NCI-H526 (cell line): ENCODE measurements at places on chromosomes 3 and 15.

DNA sequence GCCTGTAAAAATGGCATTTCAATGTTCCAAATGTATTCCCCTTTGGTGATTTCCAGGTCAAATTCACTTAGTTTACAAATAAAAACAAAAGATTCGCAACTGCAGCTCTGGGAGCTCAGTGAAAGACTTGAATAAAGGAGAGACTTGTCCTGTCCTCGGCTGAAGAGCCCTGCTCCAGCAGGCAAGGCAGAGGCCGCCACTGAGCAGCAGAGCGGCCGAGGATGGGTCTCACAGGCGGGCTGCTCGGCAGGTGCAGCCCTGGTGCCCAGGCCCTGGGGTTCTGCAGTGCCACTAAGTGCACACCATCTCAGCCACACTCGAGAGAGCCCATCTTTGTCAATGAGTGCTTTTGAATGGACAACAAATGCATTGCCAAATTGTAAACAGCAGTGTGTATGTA is 856.2 kb downstream of the AGBL1 start:
- DNase-seq = peak; percentile 3

DNA sequence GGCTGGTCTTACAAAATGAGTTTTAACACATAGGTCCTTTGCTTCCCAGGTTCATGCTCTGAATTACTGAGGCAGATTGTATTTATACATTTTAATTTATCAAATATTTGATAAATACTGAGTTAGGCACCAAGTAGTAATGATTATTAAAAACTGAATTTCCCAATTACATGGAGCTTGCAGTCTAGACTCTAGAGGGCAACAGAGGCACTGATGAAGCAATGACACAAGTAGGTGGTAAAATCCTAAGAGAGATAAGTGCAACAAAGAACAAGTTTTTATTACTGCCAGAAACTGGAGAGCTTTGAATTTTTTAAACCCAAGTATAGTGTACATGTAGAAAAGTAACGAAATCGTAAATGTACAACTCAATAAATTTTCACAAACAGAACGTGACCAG is 406.2 kb upstream of the RARB start:
- DNase-seq = peak; percentile 6

DNA sequence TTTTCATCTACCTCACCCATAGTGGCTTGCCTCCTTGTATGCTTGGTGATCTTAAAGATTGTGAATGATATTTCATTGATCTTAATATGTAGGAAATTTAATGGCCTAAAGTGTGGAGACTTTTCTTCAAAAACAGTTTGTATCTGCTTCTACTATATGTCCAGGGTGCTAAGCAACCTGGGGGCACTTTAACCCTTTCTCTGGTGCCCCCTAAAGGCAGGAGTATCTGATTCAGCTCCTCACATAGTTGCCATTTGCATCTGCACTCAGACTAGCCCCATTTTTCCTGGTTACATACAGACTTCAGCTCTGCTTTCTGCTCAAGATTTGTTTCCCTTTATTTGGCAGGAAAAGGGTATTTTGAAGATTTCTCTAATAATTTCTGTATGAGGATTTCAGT is 5.2 kb upstream of the PFN2 start:
- no peak for DNase-seq

DNA sequence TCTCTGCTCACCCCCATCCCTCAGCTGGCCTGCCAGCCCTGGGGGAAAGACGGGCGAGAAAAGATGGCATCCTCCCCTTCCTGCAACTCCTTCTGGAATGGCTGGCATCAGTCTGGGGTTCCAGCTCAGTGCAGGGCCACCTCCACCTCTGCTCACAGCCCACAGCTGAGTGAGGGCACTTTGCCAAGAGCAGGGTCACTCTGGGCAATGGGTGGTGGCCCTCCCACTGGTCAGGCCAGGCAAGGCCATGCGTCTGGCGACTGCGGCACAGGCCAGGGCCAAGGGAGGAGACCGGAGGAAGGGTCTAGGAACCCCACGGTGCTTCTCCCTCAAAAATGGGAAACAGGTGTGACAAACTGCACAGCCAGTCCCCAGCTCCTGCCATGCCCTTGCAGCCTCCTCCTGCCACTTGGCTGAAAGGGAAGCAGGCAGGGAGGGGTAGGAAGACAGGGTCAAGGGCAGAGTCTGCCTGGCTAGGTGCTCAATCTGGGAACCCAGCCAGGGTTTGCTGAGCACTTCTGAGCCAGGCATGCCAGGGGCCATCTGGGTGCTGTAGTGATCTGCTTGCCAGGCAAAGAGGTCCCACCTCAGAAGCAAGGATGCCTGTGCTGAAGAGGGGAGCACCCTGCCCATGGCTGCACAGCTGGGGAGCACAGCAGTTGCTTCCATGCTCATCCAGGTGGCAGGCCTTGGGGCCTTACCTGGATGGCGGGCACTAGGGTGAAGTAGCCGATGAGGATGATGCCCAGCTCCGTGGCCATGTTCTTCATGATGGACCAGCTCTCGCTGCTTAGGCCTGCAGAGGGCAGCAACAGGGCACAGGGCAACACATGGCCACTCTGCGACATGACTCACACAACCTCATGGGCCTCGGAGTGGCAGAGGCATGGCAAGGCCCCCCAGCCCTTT is 41.2 kb downstream of the PTPN23 start:
- no peak for DNase-seq

DNA sequence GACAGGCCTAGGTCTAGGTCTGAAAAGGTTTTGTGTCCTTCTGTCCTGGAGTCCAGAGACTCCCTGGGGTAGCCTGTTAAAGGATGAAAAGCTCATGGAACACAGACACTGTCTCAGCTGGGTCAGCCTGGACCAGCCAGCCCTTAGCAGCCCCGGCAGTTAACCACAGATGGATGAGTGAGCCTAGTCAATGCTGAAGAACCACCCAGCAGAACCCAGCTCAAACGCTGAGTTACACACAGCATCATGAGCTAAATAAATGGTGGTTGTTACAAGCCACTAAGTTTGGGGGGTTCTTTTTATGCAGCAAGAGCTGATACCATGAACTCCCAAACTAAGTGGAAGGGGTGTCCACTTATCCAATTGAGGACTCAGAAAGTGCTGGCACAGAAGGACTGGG is 472.8 kb upstream of the PROK2 start:
- no peak for DNase-seq

DNA sequence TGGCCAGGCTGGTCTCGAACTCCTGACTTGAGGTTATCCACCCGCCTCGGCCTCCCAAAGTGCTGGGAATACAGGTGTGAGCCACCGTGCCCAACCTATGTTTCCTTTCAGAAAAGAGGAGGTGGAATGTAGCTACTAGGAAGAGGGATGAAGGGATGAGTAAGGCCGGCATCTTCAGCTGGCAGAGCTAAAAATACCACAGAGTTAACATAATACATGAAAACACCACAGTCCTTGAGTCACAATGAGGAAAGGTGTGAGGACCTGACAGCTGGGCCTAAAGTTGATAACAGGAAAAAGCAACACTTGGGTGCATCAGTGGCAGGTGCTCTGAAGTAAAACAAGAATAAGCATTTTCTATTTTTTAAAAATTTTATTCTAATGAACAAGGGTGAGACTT is 392.2 kb downstream of the DIPK2A start:
- no peak for DNase-seq

GRCh38 chr3:54891540-54891897 is 36.3 kb downstream of the LRTM1 start:
- no peak for DNase-seq

DNA sequence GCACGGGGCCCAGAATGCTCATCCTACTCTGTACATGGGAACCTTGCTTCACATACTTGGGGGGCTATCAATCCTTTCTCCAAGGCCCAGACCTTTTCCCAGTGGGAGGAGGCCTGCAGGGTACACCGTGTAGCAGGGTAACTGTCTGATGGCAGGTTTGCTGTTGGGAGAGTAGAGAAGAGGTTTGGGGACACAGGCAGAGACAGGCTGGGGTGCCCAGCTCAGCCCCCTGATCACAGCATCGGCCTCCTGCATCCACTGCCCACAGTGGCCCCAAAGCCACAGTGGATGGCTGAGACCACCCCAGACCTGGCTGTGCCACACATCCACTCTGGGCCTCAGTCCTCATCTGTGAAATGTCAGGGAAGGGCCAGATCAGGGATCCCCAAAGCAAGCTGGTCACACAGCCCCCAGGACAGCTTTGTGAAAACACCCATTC is 5.6 kb downstream of the CHRNA3 start:
- DNase-seq = no peak
